ENCODE measurements at places on chromosomes 4 and X.

GRCh38 chrX:39475372-39475771 lies 622.4 kb downstream of the BCOR start:
- no peak for DNase-seq

DNA sequence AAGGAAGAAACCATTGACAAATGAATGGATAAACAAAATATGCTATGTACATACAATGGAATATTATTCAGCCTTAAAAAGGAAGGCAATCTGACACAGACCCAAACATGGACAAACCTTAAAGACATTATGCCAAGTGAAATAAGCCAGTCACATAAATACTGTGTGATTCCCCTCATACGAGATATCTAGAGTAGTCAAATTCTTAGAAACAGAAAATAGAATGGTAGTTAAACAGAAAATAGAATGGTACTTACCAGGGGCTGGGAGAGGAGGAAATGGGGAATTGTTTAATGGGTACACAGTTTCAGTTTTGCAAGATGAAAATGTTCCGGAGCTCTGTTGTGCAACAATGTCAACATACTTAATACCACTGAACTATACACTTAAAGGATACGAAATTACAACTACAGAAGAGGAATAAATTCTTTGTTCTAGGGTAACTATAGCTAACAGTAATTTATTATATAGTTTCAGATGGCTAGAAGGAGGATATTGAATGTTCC lies 47.8 kb upstream of the DUSP21 start:
- DNase-seq = no peak

DNA sequence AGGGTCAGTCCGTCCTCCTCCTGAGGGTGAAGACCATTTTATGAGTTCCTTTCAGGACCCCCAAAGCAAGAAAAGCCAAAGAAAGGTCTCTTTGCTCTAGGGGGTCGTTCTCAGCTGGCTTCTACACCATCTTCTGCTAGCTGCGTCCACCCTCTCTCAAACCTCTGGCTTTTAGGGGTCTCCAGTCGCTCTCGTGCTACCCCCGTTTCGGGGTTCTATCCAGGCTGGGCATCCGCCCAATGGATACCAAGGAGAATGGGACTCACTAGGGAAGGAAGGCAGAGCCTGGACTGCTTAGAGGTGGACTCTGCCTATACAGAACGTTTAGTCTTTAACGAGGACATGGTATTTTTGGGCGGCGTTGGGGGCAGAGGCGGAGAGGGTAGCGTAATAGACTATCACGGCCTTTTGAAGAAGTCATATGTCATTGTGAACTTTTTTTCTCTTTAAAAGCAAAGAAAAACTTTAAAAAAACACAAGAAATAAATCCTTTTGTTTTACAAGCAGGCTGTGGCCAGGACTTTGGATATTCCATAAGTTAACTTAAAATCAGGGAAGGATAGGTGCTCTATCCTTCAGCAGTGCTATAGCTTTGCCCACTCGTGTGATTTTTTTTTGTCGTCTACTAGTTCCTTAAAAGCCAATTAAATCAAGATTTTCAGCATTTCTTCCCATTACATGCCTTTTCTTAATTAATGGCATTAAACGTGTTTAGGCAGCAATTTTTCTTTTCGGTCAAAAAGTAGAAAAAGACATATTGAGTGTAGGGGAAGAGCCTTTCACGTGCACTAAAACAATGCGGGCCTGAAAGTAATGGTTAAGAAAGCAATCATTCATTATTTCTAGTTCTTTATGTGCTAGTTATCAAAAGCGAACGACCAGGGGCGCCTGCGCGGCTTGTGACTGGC lies 7.2 kb upstream of the PITX2 start:
- DNase-seq = no peak

GRCh38 chrX:38154818-38155217 lies 65.9 kb downstream of the SRPX start:
- no peak for DNase-seq

GRCh38 chrX:105226499-105226898 lies 6.0 kb upstream of the TEX13A start:
- no peak for DNase-seq

GRCh38 chr4:148495463-148495862 lies 53.2 kb upstream of the NR3C2 start:
- DNase-seq = no peak

- peak; percentile 47 for DNase-seq
Measured at GRCh38 chr4:84977396-84977795, 10.9 kb upstream of the WDFY3 start.

- no peak for DNase-seq
Measured at GRCh38 chr4:5572114-5572513, 136.2 kb downstream of the EVC2 start.

DNA sequence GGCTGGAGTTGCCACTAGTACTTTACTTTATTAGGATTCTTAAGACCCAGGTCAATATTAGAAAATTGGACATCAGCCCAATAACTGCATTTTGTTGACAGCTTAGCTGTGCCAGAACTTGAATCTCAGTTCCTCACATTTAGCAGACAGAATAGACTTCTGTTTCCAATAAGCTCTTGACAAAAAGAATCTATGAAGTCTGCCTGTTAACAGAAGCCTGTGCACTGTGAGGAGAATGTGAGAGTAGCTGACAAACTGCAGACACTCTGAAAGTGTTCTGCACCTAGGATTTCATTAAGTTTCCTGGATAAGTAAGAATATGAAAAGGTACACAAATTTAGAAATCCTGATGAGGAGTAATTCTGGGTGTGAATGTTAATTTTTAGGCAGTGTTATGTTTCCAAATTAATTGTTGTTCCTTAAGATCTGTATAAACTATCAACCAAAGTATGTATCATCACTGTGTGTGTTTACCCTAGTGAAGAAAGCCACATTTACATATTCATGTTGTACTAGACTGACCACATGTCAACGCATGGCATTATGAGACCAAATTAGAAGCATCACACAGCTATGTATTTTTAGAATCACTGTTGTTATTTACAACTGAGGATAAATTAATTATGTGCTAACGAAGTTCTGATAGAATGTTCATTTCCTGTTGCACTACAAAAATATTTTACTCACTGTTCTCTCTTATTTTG lies 756.4 kb upstream of the IGFBP7 start:
- peak; percentile 4 for DNase-seq

DNA sequence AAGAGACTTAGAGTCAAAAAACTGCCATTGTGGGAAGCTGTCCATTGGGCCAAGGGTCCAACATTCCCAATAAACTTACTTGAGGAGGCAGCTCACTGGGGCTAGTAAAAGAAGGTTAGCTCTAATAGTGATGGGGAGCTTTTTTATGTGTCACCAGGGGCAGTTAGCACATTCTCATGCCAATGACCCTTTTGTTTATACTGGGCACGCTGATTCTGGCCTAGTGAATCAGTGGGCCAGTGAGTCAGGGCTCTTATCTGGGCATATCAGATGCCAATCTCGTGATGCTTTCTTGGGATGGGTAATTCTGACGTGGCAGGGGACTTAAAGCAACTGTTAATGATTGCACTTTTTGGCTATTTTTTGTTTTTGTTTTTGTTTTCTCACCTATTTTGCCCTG lies 27.8 kb downstream of the TCEAL1 start:
- DNase-seq = no peak

DNA sequence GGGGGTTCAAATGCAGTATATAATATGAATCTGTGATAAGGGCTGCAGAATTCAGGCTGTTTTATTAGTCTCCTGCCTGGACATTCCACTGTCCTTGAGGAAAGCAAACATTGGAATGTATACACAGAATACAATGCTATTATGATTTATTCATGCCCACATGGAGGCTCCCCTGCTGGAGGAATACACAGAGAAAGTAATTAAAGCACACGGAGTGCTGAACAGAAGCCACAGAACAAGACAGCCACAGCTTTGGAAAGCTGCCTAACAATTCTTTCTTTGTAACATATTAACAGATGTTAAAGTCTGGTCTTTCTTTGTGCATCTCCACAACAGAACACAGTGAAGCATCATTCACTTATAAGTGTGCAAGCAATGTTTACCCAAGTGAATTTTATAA lies 155.8 kb downstream of the ARAP2 start:
- peak; percentile 14 for DNase-seq

DNA sequence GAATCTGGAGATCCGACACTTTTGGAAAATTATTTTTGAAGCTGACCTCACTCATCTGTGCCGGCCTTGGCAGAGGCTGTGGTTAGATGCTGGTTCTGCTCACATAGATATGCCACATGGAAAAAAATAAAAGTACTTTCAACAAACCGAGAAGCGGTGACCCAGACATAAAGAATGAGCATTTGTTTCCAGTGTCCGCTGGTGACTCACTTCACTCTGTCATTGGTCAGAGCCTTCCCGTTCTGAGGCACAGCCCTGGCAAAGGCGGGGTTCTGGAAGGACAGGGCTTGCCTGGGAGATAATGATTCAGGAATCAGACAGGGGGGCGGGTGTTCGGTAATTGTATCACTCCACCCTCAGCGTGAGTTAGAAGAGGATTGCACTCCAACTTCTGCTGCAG lies 172.4 kb upstream of the MXRA5 start:
- no peak for DNase-seq

DNA sequence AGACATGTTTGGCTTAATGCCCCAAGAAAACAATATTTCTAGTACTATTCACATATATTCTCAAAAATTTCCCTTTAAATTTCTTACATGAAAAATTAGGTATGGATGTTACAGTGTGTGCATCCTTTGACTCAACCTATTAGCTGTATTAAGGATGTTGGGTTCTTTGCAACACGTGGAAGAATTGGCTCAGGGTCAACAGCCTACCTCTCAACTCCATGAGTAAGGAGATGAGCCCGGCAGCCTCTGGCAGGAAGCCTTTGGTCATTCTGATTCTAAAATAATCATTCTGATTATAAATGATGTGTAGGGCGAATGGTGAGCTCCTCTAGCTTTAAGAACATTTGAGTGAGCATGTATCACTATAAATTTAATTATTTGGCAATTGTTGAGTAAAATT lies 148.0 kb upstream of the WDFY3 start:
- DNase-seq = no peak

DNA sequence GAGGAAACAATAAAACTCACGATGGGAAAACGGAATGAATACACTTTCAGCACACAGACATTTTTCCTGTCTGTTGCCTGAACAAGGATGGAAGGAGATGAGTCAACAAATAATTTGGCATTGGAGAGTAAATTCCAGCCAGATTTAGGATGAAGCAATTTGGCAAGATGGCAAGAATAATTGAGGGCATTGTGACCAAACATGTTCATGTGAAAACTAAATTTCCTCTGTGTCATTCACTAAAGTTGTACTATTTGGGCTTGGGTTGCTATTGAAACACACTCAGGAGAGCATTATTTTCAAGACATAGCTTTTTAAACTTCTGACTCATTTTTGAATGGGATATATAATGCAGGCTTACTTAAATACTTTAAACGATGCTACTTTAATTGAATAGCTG lies 1614.4 kb downstream of the PCDH19 start:
- DNase-seq = peak; percentile 14

DNA sequence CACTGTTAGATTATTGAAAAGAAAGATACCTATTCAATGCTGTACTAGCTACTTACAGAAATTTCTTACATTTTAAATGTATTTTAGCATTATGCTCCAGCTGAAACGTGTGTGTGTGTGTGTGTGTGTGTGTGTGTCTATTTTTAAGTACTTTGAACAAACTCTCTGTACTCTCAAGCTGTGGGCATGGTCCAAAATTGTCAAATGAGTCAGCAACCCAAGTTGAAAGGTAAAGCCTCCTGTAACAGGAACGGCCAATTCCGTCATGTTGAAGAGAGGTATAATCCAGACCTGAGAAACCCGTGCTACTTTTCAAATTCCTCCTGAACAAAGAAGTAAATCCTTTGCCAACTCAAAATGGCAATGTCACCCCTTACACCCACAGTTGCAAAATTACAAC lies 20.5 kb downstream of the MAOB start:
- no peak for DNase-seq

- peak; percentile 73 for DNase-seq
Measured at GRCh38 chr4:76430519-76431388, 4.3 kb upstream of the SHROOM3 start.

GRCh38 chr4:1566838-1567518 lies 117.1 kb downstream of the FAM53A start:
- no peak for DNase-seq
